CD4-positive, alpha-beta T cell treated with Interleukin-15 for 4 hours (primary cell): ENCODE measurements at places on chromosomes 16 and 17.

DNA sequence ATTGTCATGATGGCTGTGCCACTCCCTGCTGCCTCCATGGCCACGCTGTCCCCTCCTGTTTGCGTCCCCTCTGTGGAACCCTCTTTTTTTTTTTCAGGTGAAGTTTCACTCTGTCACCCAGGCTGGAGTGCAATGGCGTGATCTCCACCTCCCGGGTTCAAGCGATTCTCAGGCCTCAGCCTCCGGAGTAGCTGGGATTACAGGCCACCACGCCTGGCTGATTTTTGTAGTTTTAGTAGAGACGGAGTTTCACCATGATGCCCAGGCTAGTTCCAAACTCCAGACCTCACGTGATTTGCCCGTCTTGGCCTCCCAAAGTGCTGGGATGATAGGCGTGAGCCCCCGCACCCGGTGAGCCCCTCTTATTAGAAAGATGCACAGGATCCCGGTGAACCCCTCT, 11.0 kb upstream of the UBE2I start:
- no peak for DNase-seq

DNA sequence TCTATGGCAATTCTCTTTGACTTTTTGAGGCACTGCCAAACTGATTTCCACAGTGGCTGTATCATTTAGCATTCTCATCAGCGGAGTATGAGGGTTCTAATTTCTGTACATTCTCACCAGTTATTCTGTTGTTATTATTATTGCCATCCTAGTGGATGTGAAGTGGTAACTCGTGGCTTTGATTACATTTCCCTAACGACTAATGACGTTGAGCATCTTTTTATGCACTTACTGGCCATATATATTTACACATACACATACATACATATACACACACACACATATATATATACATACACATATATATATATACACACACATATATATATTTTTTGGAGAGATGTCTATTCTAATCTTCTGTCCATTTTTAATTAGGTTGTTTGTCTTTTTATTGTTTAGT, 3.7 kb upstream of the MLYCD start:
- no peak for DNase-seq

DNA sequence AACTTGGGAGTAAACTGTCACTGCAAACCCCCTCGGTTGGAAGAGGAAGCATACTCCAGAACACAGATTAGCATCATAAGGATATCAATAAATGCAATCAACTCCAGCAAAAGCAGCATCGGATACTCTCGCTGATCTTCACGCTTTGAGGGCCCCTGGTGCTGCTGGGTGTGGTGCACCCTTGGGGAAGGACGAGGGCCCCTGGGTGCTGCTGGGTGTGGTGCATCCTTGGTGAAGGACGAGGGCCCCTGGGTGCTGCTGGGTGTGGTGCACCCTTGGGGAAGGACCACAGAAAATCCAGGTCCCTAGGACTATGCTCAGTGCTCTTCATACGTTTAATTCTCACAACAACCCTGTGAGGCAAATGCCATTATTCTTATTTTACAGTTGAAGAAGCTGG, 54.2 kb downstream of the VPS53 start:
- DNase-seq: no peak

DNA sequence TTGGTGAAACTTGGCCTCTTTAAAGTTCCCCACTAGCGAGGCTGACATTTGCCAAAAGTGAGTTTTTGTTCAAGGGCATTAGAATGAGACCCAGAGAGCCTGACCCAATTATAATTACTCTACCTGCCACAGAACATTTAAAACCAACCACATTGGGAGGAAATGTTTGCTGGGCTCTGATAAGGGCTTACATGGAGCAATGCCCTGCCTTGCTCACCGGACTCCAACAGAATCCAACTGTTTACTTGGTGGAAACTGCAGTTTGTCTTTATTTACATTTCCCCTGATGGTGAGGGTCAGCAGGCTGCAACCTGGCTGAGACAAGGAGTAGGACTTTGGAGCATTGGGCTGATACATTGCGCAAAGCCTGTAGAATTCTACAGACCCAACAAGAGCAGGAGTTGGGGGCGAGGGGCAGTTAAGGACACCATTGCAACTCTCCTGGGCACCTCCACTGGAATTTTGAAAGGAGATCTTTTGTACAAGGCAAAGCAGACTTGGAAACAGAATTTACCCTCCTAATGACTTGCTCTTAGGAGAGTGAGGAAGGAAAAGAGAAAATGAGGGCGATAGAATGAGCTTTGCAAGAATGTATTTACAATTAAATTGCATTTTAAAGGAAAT, 368.6 kb downstream of the SHISA9 start:
- DNase-seq: no peak
